ENCODE measurements at places on chromosomes 2 and 18. TPM values are rescaled to one million over a fixed set of nuclear protein-coding genes. Genes with fewer than 3 reads are reported as not detected.

GRCh38 chr2:52365946-52366345, 1334.0 kb upstream of the NRXN1 start:
- no peak for DNase-seq

- DNase-seq: peak; percentile 79
Measured at GRCh38 chr2:168455645-168456520, at the start of gene CERS6. TSS of gene CERS6 (plus strand) at chr2:168456272. CDS start at chr2:168456449, 177 bp downstream.

Gene SP140
- 55.1 TPM for total RNA-seq

GRCh38 chr2:23386339-23387220, 1.6 kb downstream of the KLHL29 start:
- no peak for DNase-seq

Gene CKAP2L
- total RNA-seq: 0.08 TPM

GRCh38 chr2:225630824-225631533, 231.5 kb downstream of the NYAP2 start:
- no peak for DNase-seq

Gene ESCO1
- 32.8 TPM for total RNA-seq

Gene HOXD13
- total RNA-seq: not detected

Gene NCKAP5
- not detected for total RNA-seq

Gene DLGAP1
- 0.31 TPM for total RNA-seq

GRCh38 chr18:21361307-21361880, 119.4 kb downstream of the GREB1L start:
- no peak for DNase-seq

Gene TCF23
- not detected for total RNA-seq

Gene IL37
- not detected for total RNA-seq

- no peak for DNase-seq
Measured at GRCh38 chr2:37827455-37827854, 97.6 kb upstream of the RMDN2 start.

Gene LRRTM4
- not detected for total RNA-seq

GRCh38 chr2:48984922-48985321, 169.4 kb downstream of the FSHR start:
- no peak for DNase-seq

DNA sequence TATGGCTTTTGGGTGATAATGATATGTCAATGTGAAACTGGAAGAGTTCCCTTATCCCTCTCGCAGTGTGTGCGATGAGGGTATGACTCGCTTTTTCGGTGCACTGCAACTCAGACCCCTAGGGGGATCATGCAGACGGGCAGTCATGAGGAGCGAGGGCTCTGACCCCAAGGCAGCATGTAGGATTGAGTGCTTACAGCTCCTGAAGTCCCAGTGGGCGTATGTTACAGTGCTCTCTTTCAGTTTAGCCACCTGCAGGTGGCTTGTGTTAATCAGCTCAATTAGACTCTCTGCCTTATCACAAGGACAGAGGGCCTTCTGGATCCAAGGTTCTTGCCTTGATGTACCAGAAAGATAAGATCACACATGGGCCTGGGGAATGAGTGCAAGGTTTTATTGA, 1269.9 kb upstream of the GYPC start:
- DNase-seq: no peak

DNA sequence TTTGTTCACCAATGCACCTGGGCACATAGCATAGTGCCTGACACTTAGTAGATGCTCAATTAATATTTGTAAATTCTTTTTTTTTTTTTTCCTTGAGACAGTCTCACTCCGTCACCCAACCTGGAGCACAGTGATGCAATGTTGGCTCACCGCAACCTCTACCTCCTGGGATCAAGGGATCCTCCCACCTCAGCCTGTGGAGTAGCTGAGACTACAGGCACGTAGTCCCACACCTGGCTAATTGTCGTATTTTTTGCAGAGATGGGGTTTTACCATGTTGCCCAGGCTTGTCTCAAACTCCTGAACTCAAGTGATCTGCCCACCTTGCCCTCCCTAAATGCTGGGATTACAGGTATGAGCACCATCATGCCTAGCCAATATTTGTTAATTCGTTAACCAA, 23.2 kb upstream of the LPIN2 start:
- DNase-seq: no peak

Gene ANKRD30BL
- total RNA-seq: not detected
